ENCODE measurements at places on chromosomes 11 and 22.

- no peak for DNase-seq
These were observed 380.8 kb upstream of the CADM1 start for GRCh38 chr11:115884800-115885534.

DNA sequence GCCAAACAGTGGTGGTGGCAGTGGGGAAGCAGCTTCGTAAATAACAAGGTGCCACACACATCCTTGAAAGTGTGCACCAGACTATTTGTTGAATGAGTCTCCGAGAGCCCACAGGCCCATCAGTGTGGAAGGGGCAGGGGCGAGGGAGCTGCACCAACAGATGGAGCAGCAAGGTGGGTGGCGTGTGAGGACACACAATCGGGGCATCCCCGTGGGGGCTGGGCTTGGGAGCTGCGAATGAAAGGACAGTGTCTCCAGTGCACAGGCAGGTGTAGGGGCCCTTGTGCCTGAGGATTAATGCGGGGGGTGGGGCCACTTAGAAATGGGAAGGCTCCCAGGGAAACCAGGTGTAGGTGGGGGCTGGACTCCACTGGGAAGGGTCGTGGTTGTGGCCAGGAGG, 2.8 kb downstream of the NRXN2 start:
- no peak for DNase-seq

- DNase-seq: no peak
These were observed 7.2 kb downstream of the POLD4 start for GRCh38 chr11:67345920-67346819.

DNA sequence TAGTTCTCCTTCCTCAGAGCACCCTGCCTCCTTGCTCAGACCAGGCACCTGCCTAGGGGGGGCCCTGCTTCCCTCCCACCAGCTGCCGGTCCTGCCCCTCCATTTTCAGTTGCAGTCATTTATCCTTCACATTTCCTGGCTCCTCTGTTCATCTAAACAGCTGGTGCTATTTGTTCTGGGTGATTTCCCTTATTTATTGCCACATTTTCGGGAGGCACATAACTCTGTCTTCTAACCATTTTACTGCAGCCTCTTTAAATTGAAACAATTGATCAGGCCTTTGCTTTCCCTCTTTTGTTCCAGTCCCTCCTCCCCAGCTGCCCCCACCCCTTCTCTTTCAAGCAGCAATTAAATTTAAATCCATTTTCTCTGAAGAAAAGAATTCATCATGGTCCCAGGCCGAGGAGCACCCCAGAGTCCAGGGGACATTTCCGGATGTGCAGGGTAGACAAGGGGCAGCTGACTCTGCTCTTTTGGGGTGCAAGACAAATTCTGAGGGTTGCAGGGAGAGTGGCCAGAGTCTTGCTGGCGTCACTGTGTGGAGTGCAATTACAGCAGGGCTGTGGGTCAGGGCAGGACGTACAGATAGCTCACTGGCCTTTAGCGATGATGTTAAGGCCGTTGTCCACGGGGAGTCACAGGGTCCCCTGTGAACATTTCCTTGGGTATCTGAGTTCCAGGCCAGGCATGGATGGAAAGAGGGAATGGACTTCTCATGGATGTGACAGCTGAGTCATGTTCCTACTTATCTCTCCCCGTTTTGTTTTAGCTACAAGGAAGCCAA, 476.4 kb downstream of the TBC1D22A start:
- DNase-seq: no peak

GRCh38 chr11:66842896-66843775, at the start of gene RCE1:
Gene RCE1 (plus strand): TSS chr11:66843441. CDS start chr11:66843456, 15 bp downstream.
- peak; percentile 77 for DNase-seq

GRCh38 chr22:25483931-25484330, 80.5 kb upstream of the GRK3 start:
- no peak for DNase-seq

DNA sequence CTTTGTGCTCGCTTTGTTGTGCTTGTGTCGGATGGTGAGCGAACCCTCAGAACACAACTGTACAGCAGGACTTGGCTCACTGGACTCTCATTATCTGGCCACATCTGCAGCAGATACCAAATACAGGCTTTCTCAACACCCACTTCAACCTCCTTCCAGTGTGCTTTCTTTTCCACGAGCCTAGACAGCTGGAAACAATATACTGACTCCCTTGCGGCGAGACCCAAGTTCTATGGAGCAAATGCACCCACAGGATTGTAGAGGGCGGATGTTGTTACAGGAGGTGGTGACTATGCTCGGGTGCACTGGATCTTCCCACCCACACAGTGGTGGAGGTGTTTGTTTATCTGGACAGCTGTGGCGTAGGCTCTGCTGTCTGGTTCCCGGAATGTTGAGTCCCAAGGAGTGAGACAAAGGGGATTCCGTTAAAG, 204.3 kb downstream of the TENM4 start:
- DNase-seq: no peak

DNA sequence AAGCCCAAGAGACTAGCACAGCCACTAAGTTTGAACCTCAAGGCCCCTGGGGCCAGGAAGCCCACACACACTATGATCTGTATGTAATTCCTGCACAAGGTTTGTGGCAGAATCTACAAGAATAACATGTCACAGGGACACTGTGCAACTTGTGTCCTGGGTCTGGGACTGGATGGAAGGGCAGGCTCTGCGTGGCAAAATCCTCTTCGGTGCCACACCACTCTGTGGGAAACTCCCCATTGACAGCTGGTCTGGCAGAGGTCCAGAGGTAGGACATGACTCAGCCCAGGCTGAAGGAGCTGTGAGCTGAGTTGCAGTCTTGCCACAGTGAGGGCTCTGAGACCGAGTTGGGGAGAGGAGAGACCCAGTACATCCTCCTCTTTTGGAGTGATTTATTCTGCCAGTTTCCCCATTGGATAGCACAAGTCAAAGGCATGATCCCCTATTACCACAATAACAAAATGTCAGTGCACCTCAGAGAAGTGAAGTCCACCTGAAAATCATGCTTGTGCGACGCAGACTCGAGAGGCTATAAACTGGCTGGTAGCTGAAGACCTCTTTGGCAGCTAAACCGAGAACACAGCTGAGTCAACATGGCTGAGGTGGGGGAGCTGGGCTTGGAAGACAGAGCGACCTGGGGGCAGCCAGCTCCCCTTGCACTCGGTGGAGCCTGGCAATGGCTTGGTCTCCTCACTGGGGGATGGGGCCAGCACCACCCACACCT, 23.3 kb upstream of the SERPIND1 start:
- DNase-seq: peak; percentile 69

- no peak for DNase-seq
These were observed 128.0 kb downstream of the TENM4 start for GRCh38 chr11:79312617-79313529.

DNA sequence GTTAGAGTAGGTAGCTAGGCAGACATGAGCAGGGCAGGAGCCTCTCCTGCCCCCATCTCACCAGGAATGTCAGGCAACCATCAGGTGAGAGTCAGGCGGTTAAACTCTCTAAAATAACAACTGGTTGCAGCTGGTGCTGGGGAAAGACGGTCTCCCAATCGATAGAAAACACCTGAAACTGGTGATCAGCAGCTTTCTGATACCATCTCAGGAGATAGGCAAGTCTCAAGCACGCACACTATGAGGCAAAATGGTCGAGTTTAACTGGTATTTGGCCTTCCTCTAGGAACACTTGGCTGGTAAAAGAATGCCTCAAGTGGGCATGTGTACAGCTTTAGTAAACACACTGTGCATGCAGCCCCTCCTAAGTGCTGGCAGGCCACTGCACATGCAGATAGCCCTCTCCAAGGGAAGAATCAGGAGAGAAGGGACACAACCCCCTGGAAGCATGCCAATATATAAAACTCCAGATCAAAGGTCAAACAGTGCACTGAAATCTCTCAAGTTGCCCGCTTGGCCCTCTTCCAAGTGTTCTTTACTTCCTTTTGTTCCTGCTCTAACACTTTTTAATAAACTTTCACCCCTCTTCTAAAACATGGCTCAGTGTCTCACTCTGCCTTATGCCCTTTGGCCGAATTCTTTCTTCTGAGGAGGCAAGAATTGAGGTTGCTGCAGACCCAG, 88.7 kb downstream of the USP35 start:
- DNase-seq: no peak

- peak; percentile 22 for DNase-seq
These were observed 375.0 kb downstream of the NTM start for GRCh38 chr11:131745405-131745804.

DNA sequence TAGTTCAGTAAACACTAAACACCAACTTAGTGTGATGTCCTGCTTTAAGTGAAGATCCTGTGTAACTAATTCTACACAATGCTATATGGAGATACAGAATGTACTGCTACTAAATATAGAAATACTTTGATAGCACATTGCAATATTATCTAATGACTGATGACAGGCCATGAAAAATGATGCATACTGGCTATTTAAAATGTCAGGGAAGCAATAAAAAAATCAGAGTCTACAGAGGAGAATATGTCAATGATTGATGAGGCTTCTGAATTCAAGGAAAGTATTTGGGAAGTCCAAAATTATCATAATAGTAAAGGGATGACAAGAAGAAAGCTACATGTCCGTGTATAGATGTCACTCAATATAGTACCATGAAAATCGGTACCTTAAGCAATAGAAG, 55.3 kb downstream of the GUCY1A2 start:
- DNase-seq: no peak

- no peak for DNase-seq
These were observed 46.4 kb downstream of the ME3 start for GRCh38 chr11:86625981-86626380.

DNA sequence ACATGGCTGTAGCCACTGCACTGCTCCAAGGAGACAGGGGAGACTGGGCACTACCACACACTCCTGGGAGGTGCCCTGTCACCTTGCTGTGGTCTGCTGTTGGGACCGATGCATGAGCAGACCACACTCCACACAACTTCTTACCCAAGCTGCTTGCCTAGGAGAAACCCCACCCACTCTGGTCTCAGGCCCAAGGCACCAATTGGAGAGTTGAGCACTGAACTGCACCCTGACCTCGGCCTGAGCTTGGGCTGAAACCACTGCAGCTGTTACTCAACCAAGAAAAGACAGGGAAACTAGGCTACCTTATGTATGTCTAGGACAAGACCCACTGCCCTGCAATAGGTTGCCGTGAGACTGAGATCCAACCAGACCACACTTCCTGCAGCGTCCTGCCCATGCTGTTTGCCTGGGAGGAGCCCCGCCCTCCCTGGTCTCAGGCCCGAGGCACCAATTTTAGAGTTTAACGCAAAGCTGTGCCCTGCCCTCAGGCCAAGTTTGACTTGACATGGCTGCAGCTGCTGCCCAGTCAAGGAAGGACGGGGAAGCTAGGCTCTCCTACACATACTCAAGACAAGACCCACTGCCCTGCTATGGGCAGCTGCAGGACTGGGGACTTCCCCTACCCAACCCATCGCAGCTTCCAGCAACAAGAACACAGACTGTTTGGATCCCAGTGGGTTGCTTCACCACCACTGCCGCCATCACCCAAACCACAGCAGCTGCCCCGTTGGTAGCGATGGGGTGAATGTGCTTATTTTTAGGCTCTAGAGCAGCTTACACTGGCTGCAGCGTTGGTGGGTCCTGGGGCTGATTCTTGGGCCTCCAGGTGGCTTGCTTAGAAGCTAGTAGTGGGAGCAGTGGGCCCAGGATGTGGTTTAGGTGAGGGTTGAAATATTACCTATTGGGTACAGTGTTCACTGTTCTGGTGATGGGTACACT, 66.8 kb downstream of the BRD1 start:
- no peak for DNase-seq

DNA sequence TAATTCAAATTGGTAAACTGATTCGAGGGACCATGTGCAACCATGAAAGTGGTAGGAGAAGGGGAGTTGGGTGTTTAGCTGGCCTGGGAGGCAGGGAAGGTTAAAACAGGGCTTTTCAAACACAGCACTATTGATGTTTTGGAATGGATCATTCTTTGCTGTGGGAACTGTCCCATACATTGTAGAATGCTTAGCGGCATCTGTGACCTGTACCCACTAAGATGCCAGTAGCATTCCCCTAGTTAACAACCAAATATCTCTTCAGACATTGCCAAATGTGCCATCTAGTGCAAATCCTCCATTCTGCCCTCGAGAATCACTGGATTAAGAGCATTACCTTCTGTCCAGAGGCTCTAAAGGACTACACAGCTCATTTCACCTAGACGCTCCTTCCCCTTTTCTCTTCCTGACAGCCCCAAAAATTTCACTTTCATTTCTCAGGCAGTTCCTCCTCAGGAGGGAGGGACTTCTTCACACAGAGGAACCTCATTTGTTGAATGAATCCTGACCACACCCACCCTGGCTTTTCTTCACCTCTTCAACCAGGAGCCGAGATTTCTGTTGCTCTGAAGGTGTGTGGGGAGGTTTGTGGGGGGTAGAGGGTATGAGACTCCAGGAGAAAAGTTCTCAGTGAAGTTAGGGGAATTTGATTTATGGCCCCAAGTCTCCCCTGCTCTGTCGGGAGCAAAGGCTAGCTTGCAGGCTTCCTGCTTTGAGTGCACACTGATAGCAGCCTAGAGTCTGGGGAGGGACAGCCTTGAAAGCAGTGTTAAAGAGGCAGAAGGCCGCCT, at the start of gene TRIM34:
Gene TRIM34 (plus strand): TSS at position 513 of the 791 bp plus-strand sequence. CDS start 7,331 bp downstream, outside the sequence.
- peak; percentile 85 for DNase-seq

GRCh38 chr11:18461909-18462308, 6.3 kb downstream of the LDHAL6A start:
- DNase-seq: no peak

- no peak for DNase-seq
These were observed 16.6 kb downstream of the VPS37C start for GRCh38 chr11:61144511-61145179.

GRCh38 chr22:18970176-18970947, 34.3 kb upstream of the PRODH start:
- DNase-seq: peak; percentile 35

DNA sequence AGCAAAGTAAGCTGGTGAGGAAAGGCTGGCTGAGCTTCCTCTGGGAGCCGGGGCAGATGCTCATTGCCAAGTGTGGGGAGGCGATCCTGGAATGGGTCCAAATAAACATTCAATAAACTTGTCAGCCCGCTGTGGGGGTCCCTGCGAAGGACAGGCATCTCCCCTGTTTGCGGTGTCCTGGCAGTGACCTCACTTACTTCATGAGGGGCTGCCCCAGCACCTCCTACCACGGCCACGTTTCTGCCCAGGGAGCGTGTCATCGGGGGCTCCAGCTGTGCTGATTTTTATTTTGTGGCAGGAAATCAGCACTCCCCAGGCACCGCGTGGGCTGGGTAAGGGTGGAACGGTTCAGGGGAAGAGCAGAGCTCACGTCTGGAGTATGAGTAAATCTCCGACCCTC, 493.9 kb upstream of the B3GAT1 start:
- no peak for DNase-seq

DNA sequence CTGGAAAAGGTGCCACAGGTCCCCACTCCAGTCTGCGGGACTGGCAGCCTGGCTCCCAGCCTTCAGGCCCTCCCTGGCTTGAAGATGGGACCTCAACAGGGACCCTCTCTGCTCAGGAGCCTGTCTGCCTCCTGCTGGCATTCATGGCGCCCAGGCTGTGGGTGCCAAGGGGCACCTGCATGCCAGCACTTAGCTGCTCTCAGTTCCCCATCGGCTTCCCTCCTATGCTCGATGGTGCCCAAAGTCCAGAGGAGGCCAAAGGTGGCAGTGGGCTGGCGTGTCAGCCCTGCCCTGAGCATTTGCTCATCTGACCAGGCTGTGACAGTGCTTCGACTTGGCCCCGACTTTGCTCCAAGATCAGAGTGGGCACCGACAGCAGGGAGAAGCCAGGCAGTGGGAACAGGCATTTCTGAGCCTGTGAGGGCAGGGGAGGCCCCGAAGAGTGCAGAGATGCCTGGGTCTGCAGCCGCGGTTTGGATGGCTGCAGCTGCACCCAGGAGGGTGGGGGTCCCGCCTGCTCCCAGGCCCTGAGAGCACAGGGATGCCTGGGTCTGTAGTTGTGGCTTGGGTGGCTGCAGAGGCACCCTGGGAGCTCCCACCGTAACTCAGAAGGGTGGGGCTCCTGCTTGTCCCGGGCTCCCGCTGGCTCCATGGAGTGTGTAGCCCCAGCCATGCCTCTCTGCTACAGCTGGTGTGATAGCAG, 463.6 kb downstream of the TBC1D22A start:
- DNase-seq: no peak

GRCh38 chr11:116794851-116795250, 3.2 kb upstream of the APOA5 start:
- DNase-seq: no peak
